ENCODE measurements at places on chromosomes 13 and 19. TPM values are rescaled to one million over a fixed set of nuclear protein-coding genes. Genes with fewer than 3 reads are reported as not detected.
A peak's percentile ranks its signal among the peaks of the same experiment; 100 is the strongest.

Gene ZNF836
- total RNA-seq, result 4.3 TPM

Gene METTL21C
- not detected for total RNA-seq

Gene FCAR
- total RNA-seq, result not detected

Gene ZNF100
- 5.0 TPM for total RNA-seq

Gene DCLK1
- total RNA-seq, result 2.2 TPM

Gene CALR
- total RNA-seq, result 1,700 TPM

Gene CEACAM4
- not detected for total RNA-seq

Gene TPTE2
- not detected for total RNA-seq

GRCh38 chr13:27101289-27101688 is 70.3 kb downstream of the USP12 start:
- DNase-seq, result no peak

DNA sequence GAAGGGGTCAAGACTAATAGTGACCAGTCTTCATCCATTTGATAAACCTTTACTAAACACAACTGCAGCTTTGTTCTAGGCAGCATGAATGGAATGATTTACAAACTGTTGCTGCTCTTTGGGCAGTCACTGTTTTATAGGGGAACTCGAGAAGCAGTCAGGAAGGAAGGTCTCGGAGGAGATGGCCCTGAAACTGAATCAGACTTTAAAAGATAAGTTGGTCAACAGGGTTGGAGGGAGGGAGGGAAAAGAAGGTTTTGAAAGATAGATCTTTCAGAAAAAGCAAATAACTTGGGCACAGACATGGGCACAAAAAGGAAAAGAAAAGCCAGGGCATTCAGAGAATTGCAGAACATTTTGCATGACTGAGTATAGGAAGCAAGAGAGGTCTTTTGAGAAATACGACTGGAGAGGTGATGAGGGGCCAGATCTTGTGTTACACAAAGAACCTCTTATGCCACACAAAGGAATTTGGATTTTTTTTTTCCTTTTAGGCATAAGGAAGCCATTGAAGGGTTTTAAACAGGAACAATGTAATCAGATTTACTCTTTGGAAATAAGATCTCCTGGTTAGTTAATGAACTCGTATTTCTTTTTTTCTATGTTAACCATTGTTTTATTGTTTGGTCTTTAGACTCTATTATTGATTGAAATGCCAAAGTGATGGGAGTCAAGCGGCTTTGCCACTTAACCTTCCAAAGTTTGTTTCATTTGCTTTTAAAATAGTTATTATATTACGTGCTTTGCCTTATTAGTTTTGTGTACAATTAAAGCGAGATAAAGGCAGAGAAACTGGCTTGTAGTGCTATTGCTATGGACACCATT is 37.5 kb upstream of the SACS start:
- DNase-seq, result no peak

DNA sequence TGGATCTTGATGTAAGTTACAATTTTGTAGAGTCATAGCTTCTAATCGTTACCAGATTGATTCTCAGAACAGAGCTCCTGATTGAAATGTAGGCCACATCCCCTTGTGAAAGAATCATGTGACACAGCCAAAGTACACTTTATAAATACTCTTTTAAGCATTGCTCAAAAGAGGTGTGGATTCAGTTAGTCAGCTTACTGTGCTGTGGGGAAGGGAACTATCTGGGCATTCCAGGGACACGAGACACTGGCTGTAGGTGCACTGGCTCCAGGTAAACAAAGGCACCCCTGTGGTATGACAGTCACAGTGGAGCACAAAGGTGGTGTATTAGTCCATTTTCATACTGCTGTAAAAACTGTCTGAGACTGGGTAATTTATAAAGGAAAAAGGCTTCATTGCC is 222.8 kb downstream of the LIG4 start:
- DNase-seq, result no peak

- DNase-seq, result no peak
Measured at GRCh38 chr13:62085337-62086229, 669.9 kb upstream of the PCDH20 start.

DNA sequence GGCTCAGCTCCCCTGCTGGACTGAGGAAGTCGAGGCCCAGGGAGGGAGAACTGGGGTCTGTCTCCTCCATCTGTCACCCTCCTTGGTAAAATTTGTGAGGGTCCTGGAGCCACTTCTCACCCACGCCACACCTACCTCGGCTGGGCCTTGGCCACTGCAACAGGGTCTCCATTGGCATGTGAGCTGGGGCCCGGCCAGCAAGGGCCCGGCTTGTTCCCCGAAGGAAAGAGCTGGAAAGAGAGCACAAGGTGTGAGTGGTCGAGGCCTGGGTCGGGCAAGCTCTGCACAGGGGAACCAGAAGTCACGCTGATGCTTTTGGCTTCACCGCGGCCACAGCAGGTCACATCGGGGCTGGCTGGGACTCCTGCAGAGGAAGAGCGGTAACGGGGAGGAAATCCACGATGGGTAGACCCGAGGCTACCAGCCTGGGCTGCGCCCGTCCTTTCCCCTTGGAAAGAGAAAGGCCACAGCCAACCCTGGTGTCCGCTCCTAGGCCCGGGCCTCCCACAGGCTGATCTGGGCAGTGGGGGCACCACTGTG is 9.0 kb downstream of the NANOS3 start:
- no peak for DNase-seq

- DNase-seq, result no peak
Measured at GRCh38 chr13:51769455-51770127, 34.4 kb downstream of the DHRS12 start.

- no peak for DNase-seq
Measured at GRCh38 chr13:26996965-26997752, 174.5 kb downstream of the USP12 start.

GRCh38 chr13:43357564-43357963 is 334.2 kb downstream of the DNAJC15 start:
- no peak for DNase-seq

GRCh38 chr19:6204866-6205723 is 69.6 kb downstream of the ACSBG2 start:
- DNase-seq, result no peak

GRCh38 chr13:30798776-30799355 is 63.5 kb downstream of the ALOX5AP start:
- DNase-seq, result peak; percentile 66

- no peak for DNase-seq
Measured at GRCh38 chr13:74346960-74347359, 212.8 kb upstream of the KLF12 start.

- DNase-seq, result no peak
Measured at GRCh38 chr19:49744946-49745381, 18.1 kb downstream of the TSKS start.

DNA sequence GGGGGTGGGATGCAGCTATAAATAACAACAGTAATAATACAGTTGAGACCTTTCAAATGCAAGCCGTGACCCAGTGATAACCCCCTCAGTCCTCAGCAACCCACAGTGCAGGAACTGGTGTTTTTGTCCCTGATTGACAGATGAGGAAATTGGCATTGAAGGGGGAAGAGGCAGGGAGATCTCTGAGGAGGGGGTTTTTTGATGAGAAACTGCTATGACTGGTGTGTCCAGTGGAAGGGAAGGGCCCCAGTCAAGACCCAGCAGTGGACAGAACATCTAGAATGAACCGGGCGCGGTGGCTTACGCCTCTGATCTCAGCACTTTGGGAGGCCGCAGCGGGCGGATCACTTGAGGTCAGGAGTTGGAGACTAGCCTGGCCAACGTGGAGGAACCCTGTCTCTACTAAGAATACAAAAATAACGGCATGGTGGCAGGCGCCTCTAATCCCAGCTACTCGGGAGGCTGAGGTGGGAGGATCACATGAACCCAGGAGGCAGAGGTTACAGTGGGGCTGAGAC is 1.9 kb downstream of the MAP1S start:
- DNase-seq, result no peak

DNA sequence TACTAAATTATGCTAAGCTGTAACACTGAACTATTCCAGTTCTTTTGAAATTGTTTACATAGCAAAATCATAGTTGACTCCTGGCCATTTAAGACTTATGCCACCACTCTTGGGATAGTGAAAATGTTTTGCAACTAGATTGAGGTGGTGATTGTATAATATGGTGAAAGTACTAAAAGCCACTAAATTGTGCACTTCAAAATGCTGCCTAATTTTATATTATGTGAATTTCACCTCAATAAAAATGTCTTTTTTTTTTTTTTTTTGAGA is 5.0 kb upstream of the SAE1 start:
- DNase-seq, result no peak

DNA sequence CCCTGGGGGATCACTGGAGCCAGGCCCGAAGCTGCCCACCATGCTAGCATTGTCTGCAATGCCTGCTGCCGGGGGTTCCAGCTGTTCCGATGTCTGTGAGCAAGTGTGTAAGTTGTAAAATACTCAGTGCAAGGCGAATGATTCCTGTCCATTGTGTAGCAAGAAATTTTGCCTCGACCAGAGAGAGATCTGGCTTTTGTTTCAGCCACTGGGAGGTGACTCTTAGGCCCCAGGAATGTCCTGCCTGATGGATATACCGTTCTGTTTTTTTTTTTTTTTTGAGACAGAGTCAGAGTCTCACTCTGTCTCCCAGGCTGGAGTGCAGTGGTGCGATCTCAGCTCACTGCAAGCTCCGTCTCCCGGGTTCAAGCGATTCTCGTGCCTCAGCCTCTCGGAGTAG is 7.3 kb upstream of the GADD45B start:
- no peak for DNase-seq

DNA sequence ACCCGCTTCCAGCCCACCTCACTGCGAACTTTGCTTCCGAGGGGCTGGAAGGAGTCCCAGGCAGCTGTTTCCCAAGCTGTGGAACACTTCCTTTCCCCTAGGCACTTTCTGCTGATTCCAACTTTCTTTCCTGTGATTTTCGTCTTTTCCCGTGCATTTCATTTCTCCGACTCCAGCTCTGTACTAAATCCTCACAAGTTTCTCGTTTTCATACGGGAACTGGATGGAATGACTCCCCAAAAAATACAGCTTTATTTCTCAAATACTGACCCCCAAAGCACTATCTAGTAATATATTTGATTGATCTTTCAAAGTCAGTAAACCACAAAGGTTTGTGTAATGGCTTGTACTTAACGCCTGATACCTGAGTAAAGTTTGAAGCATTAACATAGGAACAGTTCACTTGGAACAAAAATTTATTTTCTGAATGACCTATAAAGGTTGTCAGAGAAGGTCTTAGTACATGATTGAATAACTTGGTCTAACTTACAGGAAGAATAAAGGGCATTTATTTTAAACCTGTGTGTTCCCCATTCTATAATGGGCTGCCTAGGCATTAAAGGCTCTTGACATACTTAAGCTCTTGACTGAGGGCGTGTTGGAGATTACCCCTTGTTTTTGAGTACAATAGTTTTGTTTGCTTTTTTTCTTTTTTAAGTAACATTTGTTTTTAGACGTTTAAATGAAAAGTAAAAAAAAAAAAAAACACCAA is 1.3 kb upstream of the PCDH9 start:
- no peak for DNase-seq

DNA sequence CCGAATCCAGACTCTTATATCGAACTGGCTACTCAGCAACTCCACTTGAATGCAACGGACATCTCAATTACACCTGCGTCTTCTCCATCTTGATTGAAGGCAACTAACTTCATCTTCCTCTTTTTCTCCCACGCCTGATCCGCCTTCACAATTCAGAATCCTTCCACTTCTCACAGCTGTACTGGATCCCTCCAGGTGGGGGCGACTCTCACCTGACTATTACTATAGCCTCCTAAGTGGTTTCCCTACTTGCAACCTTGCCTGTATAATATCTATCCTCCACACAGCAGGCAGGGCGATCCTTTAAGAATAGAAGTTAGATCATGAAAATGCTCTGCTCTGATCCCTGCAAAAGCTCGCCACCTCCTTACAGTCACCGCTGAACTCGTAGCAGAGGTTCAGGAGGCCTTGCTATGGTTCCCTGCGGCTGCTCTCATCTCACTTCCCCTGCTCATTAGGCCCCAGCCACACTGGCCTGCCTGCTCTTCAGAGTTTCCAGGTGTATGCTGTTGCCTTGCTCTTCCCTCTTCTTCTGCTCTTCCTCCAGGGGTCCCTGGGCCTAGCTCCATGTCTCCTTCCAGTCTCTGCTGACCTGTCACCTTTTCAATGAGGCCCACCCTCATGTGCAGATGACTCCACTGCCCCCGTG is 31.9 kb downstream of the RFXAP start:
- DNase-seq, result no peak

DNA sequence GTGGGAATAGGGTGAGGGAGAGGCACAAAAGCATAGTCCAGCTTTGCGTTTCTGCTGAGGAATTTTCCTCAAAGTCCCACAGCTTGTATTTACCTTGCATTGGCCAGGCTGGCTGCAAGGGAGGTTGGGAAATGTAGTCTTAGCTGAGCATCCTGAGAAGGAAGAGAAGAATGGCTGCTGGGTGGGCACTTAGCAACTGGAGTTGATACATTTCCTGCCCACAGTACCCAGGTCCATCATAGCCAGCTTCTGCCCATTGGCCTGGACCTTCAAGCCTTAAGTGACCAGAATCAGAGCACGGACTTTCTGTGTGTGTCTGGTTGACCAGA is 112.4 kb downstream of the SIPA1L3 start:
- DNase-seq, result no peak

GRCh38 chr13:97727991-97728390 is 225.5 kb upstream of the IPO5 start:
- no peak for DNase-seq

DNA sequence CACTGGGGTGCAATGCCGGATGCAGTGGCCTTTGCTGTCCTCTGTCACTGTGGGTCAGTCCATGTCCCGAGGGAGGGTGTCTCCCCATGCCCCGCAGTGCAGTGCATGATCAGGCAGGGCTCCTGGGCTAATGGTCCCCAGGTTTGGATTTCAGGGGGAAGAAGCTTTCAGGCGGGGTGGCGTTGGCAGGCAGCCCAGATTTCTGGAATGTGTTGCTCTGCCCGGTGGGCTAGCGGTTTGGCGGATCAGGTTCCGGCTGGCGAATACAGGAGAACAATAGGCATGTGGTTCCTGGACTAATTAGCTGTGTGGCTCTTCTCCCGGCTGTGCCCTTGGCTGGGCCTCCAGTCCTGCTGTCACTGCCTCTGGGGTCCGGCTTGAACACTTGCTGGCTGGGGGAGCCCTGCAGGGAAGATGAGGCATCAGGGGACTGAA is 141.3 kb downstream of the FGF9 start:
- DNase-seq, result peak; percentile 63

DNA sequence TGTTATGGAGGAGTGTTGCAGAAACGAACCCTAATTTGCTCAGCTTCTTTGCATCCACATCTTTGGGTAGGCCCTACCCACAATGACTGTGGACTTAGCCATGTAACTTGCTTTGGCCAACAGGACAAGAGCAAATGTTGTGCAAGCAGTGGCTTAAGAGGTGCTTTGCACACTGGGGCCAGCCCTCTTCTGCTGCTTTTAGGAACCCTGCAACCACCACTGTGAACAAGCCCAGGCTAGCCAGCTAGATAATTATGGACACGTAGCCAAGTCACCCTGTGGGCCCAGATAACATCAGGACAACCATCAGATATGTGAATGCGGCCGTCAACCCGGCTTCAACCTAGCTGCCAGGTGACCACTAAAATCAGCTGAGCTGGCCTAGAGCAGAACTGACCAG is 17.1 kb downstream of the C19orf47 start:
- no peak for DNase-seq

Data from SJSA1 (cell line).